Activated CD4-positive, alpha-beta memory T cell treated with anti-CD3 and anti-CD28 coated beads for 36 hours (primary cell): ENCODE measurements at places on chromosomes 12 and 14. TPM values are rescaled to one million over a fixed set of nuclear protein-coding genes. Genes with fewer than 3 reads are reported as not detected.

SLC6A12 gene
- 0.43 TPM for total RNA-seq

GRCh38 chr12:67091204-67091603 is 178.0 kb upstream of the CAND1 start:
- no peak for DNase-seq

WNT5B gene
- not detected for total RNA-seq

GNB3 gene
- 0.22 TPM for total RNA-seq

NOPCHAP1 gene
- 30.9 TPM for total RNA-seq

GRCh38 chr12:71760471-71760870 is 5.8 kb downstream of the RAB21 start:
- DNase-seq, result no peak

GRCh38 chr14:59769586-59769985 is 101.0 kb downstream of the RTN1 start:
- no peak for DNase-seq

DNA sequence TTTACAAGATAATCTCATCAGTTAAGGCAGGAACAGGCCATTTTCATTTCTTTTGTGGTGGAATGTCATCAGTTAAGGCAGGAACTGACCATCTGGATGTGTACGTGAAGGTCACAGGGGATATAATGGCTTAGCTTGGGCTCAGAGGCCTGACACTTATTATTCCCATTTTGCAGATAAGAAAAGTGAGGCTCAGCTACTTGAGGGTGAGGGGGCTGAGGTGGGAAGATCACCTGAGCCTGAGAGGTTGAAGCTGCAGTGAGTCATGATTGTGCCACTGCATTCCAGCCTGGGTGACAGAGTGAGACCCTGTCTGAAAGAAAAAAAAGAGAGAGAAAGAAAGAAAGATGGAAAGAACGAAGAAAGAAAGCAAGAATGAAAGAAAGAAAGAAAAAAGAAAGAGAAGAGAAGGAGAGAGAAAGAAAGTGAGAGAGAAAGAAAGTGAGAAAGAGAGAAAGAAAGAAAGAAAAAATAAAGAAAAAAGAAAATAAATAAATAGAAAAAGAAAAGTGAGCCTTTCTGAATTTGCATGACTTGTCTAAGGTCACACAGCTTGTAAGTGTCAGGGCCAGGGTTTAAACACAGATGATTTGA is 142.0 kb downstream of the TMEM30B start:
- no peak for DNase-seq

- DNase-seq, result no peak
These were observed 2.4 kb downstream of the DHRS2 start for GRCh38 chr14:23638414-23639047.

GRCh38 chr14:24426912-24427536 is 2.4 kb downstream of the CBLN3 start:
- DNase-seq, result peak; percentile 11

GAS2L3 gene
- 3.6 TPM for total RNA-seq

- DNase-seq, result peak; percentile 96
These were observed 45.2 kb downstream of the NOC4L start for GRCh38 chr12:132189378-132190011.

- DNase-seq, result no peak
These were observed 183.8 kb downstream of the CCDC59 start for GRCh38 chr12:82174383-82174782.

DNA sequence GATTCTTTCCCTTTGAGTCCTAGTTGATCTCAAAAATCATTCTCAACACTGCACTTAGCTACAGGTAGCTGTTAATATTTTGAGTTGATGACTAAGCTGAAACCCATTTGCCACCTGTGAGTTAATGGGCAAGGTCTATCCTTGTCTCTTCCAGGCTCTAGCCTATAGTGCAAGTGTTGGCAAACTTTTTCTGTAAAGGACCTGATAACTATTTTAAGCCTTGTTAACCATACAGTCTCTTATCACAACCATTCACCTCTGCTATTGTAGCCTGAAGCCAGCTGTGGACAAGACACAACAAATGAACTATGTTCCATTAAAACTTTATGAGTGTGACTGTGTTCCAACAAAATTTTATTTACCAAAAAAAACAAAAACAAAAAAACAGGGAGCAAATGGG is 19.4 kb downstream of the RAP1B start:
- no peak for DNase-seq

DNA sequence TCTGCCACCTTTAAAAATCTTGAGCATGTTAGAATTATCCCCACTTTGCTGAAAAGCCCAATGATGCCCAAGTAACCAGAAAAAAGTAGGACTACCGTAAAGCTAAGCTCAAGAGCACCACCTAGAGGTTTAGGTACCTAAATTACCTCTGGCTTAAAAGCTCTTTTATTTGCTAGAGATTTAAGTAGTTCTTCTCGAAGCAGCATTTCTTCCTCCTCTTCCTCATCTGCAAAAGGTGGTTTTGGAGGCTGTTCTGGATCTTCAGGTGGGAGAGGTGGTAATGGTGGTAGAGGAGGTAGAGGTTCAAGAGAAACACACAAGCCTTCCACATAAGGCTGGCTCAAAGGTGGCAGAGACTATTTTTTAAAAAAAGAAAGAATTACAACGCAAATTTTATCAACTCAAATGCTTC is 26.9 kb downstream of the ZFC3H1 start:
- DNase-seq, result no peak

LMNTD1 gene
- not detected for total RNA-seq
